ENCODE measurements at places on chromosomes 13 and 19.
A peak's percentile ranks its signal among the peaks of the same experiment; 100 is the strongest.

- DNase-seq = no peak
These were observed 92.9 kb upstream of the UBL3 start for GRCh38 chr13:29943273-29943672.

DNA sequence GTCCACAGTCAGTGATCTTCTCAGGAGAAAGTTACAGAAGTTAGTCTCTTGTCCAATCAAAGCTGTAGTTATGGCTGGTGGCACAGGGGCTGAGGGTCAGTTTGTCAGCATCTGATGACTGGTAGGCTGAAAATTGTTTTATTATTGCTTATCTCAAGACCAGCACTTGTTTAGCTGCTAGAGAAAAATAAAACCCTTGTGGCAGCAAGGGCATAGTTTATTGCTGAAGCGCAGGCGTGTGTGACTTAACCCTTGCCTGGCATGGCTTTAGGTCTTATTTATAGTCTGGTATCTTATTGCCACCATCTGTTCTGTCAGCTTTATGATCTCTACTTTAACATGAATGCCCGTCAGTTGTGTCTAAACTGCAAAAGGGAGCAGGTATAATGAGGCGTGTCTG, 154.7 kb downstream of the USP12 start:
- DNase-seq = no peak

DNA sequence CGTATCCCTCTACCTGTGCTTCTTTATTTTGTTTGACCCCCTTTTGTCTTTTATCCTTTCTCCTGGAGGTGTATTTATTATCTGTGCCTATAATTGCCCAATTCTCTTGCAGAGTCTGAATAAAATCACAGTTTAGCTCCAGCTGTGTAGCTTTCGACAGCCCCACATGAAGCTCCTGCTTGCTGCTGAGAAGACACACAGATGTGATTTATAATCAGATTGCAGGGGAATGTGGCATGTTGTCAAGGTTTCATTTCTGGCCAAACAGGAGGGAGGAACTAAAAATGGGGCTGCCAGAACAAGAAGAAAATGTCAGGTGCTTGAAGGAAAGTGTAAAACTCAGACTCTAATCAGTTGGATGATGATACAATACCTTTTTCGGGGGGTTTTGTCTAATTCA, 22.7 kb downstream of the CCNA1 start:
- no peak for DNase-seq

- no peak for DNase-seq
These were observed 279.0 kb downstream of the NHLRC3 start for GRCh38 chr13:39317291-39317690.

- no peak for DNase-seq
These were observed 3.9 kb downstream of the DAND5 start for GRCh38 chr19:12973236-12973635.

DNA sequence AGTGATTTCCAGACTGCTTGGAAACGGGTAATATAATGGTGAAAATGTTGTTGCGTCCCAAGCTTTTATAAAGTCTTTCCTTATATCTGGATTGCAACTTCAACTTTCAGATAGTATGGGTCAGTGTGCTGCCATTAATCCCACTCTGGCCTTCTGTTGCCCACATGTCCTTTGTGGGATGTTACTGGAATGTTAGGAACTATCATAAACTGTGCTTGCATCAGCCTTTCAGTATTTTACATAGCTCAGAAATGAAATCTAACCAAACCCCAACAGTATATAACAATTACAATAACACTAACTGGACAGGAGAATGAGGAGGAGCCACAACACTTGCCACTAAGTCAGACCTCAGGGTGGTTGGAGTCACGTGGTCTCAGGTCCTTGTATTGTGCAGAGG, 78.9 kb downstream of the LNX2 start:
- no peak for DNase-seq

GRCh38 chr13:41675306-41675705, 218.0 kb downstream of the RGCC start:
- no peak for DNase-seq

- peak; percentile 51 for DNase-seq
These were observed at the start of gene CGB7 for GRCh38 chr19:49057636-49058234. CGB7 (minus strand) TSS chr19:49057749; CDS start chr19:49055375, 2,374 bp downstream.

DNA sequence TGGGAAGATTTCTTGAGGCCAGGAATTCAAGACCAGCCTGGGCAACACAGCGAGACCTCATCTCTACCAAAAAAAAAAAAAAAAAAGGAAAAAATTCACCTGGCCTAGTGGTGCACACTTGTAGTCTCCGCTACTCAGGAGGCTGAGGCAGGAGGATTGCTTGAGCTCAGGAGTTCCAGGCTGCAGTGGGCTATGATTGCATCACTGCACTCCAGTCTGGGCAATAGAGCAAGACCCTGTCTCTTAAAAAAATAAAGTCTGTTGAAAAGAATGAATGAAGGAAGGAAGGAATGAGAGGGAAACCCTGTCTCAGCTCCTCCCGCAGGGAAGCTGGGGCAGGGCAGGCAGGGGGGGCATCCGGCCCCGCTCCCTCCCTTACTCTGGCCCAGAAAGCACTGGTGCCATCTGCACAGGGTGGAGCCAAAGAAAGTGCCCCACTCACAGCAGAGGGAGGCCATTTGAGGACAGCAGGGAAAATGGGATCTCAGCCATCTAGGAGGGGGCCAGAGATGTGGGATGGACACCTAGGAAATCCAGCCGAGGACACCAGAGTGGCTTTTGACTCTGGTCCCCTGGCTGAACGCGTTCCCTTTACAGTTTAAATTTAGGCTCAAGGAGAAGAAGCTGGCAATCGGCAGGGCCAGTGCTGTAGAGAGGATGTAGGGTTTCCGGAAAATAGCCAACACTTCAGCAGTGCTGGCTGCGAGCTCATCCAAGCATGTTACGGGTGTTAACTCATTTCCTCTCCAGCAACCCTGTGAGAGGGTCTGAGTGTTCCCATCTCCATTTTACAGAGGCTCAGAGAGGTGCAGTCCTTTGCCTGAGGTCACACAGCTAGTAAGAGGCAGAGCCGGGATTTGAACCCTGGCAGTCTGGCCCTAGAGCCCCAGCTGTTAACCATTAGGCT, 3.6 kb upstream of the HPN start:
- no peak for DNase-seq

DNA sequence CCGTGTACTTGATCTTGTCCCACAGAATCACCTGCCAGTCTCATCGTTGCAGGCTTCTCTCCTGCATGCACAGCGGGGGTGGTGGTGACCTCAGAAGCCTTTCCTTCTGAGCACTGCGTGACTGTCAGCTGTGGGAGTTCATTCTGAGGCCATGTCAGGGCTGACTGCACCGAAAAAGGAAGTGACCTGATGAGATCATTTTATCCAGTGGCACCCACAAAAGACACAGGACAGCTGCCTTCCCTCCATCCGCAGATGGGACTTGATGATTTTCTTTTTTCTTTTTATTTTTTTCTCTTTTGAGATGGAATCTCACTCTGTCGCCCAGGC, 89.7 kb downstream of the RAB20 start:
- DNase-seq = no peak

GRCh38 chr19:19165396-19165795, 4.7 kb downstream of the MEF2B start:
- no peak for DNase-seq

DNA sequence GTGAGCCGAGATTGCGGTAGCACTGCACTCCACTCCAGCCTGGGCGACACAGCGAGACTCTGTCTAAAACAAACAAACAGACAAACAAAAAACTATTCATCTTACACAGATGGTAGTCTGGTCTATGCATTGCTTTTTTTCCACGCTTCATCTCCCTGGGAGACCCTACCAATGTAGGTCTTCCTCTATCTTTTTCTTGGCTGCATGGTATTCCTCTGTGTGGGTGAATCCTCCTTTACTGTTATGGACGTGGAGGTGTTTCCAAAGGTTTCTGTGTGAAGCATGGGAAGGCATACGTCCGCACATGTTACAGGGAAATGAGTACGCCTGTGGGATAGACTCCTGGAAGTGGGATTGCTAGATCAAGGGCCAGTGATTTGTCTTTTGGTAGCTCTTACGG, 5.6 kb downstream of the BICRA start:
- DNase-seq = no peak

- DNase-seq = no peak
These were observed 45.8 kb downstream of the MLLT1 start for GRCh38 chr19:6233827-6234511.

GRCh38 chr13:92150606-92151005, 752.2 kb downstream of the GPC5 start:
- no peak for DNase-seq

GRCh38 chr13:93216122-93216521, 10.5 kb upstream of the GPC6 start:
- no peak for DNase-seq

GRCh38 chr19:41478171-41478570, 35.2 kb downstream of the ERICH4 start:
- DNase-seq = no peak

GRCh38 chr13:47457626-47458025, 543.4 kb downstream of the SUCLA2 start:
- DNase-seq = no peak

DNA sequence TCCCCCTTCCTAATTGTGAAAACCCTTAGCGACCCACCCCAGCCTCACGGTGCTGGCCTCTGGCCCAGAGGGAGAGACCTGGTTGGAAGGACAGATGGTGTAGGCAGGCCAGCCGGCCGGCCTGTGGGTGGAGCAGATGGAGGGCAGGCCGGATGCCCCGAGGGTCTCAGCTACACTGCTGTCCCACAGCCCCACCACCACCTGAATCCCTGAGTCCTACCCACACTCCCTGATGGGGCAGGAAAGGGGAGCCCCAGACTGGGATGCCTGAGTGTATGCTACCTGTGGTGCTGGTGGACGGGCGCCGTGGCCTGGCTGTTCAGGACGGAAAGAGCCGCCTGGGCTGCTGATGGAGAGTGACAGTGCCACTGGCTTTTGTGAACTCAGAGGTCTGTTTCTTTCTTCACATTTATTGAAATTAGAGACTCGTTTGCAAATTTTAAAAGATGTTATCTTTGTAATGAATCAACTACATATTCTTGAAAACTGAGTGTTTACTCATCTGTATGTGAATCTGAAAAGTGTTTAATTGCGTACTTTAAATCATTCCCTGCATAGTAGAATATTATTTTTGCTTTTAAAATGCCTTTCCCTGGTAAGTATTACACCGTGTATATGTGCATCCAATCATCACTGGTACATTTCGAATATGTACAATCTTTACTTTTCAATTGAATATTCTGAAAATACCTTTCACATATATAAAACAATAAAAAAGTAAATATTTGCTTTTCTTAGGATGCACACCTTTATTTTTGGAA, 35.7 kb downstream of the TFDP1 start:
- no peak for DNase-seq

DNA sequence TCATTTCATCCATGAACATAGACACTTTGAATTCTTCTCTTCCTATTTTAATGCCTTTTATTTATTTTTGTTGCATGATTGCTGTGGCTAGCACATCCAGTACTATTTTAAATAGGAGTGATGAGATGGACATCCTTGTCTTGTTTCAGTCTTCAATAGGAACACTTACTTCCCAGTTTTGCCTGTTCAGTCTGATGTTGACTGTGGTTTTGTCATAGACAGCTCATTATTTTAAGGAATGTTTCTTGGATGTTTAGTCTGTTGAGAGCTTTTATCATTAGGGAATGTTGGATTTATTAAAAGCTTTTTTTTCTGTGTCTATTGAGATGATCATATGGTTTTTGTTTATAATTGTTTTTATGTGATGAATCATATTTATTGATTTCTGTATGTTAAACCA, 586.6 kb downstream of the SLITRK1 start:
- DNase-seq = no peak

- DNase-seq = no peak
These were observed 24.8 kb downstream of the RANBP3 start for GRCh38 chr19:5953030-5953589.

DNA sequence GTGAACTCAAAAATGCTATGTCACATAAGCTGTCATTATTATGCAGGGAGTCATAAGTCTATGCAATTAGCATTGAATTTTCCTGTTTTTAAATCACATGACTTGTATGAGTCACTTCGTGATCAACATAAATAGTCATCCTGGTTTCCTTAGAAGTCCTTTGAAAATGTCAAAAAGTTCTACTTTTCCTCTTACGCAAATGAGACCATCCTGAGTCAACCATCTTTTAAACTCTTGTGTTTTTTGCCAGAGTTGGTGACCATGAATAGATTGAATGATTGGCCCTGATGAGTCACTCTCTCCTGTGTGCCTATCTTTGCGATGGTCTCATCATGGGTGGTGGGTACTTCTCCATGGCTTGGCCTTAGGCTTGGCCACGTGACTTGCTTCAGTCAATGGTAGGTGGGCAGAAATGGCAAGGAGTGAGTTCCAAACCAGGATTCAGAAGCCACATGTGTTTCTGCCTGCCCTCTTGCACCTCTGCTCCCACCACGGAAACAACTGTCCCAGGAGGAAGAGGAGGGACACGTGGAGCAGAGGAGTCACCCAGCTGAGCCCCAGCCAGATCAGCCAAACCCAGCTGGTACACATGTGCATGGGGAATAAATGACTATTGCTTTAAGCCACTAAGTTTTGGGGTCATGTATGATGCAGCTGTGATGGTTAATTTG, 123.5 kb upstream of the CACNA1A start:
- DNase-seq = no peak

DNA sequence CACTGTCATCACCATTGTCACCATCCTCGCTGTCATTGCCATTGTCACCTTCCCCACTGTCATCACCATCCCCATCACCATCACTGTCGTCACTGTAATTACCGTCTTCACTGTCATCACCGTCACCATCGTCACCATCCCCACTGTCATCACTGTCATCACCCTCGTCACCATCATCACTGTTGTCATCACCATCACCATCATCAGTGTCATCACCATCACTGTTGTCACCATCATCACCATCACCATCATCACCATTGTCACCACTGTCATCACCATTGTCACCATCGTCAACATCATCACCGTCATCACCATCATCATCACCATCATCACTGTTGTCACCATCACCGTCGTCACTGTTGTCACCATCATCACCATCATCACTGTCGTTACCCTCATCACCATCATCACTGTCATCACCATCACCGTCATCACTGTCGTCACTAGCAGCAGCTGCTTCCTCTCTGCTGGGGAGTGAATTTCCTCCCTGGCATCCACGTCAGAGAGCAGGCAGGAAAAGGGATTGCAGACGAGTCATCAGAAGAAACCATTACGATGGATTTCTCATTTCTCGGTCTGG, 27.3 kb downstream of the TMEM255B start:
- DNase-seq = no peak

DNA sequence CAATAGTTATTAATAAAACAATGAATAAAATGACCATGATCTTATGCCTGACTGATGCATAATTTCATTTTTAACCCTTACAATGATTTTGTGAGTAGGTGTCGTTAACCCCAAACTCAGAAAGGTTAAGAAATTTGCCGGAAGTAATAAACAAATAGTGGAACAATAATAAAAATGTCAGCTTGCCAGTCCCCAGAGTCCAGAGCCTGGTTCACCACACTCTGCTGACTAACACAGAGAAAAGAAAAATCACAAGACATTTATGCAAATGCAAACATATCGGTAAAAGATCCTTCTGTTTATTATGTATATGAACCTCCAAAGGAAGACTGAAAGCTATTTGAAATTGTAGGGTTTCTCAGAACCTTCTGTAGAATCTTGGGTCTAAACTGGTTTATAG, 563.7 kb downstream of the EFNB2 start:
- DNase-seq = no peak

- no peak for DNase-seq
These were observed 718.0 kb downstream of the DACH1 start for GRCh38 chr13:71149046-71149445.

- DNase-seq = no peak
These were observed 119.1 kb downstream of the IER2 start for GRCh38 chr19:13269348-13269747.

GRCh38 chr13:59689057-59689456, 474.7 kb downstream of the DIAPH3 start:
- DNase-seq = no peak

- no peak for DNase-seq
These were observed 12.3 kb upstream of the ARHGEF18 start for GRCh38 chr19:7336321-7336973.

GRCh38 chr13:114309806-114310410, 4.4 kb upstream of the CHAMP1 start:
- DNase-seq = no peak

Data from activated CD8-positive, alpha-beta T cell treated with anti-CD3 and anti-CD28 coated beads, Interleukin-2, amount 10 ng/mL, durations not matched to agents 7 days and 5 days (primary cell).